ENCODE measurements at places on chromosomes 2 and 18.

GRCh38 chr2:229688141-229688540 lies 26.2 kb downstream of the DNER start:
- DNase-seq, result no peak

GRCh38 chr2:217489145-217489960 lies 513.4 kb downstream of the TNS1 start:
- no peak for DNase-seq

DNA sequence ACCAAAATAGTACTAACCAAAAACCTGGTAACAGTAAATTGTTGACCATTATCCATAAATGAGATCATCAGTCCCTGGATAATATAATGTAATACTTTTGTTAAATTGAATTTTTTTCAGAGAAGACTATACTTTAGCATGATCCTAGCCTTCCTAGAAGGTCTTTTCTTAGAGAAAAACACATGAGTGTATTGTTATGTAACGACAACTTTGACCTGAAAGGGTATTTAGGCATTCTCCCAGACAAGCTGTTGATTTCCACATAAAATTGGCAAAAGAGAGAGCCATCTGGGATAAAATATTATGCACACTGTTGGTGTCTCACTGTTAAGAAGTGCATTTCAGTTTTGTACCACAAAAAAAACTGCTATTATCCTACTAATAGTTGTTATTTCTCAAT lies 120.0 kb upstream of the MAPRE2 start:
- no peak for DNase-seq

- no peak for DNase-seq
Measured at GRCh38 chr18:52451851-52452250, 111.9 kb downstream of the DCC start.

- DNase-seq, result no peak
Measured at GRCh38 chr2:60980071-60980815, 37.3 kb upstream of the PEX13 start.

- DNase-seq, result no peak
Measured at GRCh38 chr2:13002536-13003331, 286.0 kb downstream of the TRIB2 start.

GRCh38 chr2:239519089-239519920 lies 118.5 kb upstream of the HDAC4 start:
- DNase-seq, result no peak

GRCh38 chr2:189868896-189869295 lies 84.6 kb downstream of the PMS1 start:
- DNase-seq, result no peak

GRCh38 chr2:40433736-40434135 lies 18.2 kb downstream of the SLC8A1 start:
- DNase-seq, result no peak

- no peak for DNase-seq
Measured at GRCh38 chr2:146597291-146597690, 1247.5 kb upstream of the ACVR2A start.

DNA sequence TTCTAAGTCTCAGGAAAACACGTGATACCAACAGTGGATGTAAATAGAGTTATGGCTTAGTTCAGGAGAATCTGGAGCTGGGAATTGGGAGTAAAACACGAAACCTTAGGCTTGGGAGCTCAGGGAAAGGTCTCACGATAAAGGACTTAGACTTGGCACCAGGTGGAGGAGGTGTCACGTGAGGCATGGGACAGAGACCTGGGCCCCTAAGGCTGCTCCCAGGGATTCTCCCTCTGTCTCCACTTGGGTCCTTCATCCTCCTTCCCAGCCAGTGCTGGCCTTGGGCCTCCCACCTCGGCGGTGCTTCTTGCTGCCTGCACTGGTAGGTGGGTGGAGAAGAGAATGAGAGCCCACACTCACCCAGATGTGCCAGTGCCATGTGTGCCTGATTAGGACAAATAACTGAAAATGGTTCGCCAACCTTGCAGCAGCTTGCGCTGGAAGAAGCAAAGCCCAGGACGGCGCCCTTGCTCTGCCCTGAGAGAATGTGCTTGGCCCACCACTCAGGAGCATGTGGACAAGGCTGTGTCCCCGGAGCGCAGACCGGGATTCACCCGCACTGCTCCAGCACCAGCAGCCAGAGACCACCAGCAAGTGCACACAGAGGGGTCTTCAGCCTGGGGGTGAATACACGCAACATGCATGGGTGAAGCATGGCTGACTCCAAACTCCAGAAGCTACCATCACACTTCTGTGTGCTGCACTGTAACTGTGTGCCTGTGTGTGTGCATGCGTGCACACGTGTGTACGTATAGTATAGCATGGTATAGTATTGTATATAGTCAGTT lies 48.1 kb downstream of the PSMG2 start:
- DNase-seq, result no peak

- no peak for DNase-seq
Measured at GRCh38 chr2:186255823-186256222, 230.2 kb upstream of the ZC3H15 start.

GRCh38 chr2:26483516-26483915 lies 5.6 kb upstream of the OTOF start:
- DNase-seq, result no peak

DNA sequence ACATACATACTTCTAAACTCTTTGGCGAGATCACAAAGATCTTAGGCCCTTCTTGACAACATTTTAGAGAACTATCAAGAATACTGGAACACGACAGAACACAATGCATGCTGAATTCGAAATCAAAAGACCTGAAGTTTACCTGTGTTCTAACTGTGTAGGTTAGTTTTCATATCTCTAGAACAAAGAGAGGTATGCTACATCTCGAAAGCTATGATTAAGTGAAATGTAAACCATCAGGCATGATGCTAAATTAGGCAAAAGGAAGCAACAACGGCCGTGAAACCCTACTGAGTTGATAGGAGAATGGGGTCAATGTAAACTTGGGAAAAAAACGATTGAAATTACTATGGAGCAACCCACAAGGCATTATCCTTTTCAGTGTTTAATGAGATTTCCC lies 43.7 kb downstream of the IKZF2 start:
- no peak for DNase-seq

DNA sequence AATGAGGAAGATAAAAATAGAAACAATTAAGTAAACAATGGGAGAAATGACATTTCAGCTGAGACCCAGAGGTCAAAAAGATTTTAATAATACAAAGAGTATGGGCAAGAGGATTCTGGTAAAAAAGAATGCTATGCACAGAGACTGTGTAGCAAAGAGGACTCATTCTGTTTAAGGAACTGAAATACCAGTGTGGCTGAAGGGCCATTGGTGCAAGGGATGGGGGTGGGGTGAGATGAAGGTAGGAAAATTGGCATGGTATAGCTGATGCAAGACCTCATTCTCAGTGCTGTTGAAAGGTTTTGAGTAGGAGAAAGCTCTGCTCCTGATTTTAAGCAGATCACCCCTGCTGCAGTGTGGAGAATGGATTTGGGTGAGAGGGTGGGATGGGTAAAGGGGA lies 10.8 kb downstream of the GALNT1 start:
- DNase-seq, result no peak

- no peak for DNase-seq
Measured at GRCh38 chr2:235113854-235114253, 162.0 kb downstream of the SH3BP4 start.

- DNase-seq, result no peak
Measured at GRCh38 chr2:127081826-127082633, 24.9 kb downstream of the BIN1 start.

DNA sequence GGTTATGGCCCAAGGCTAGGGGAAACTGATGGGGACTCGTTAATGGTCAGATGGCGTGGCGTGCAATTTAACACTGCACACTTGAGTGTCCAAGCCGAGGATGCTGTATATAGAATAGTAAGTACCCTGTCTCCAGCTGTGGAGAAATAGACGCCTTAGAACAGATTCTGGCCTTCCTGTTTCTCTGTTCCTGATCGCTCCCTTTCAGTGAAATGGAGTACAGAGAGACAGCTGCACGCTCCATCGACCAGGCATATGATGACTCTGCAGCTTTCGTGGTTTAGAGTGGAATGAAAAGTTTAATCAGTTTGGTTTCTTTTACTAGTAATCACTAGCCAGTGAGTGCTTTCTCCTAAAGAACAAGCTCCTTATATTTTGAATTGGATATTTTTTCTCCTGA lies 213.4 kb downstream of the NEDD4L start:
- no peak for DNase-seq

- no peak for DNase-seq
Measured at GRCh38 chr2:61763605-61764034, 90.2 kb downstream of the FAM161A start.

GRCh38 chr2:152542337-152542994 lies 174.8 kb downstream of the PRPF40A start:
- DNase-seq, result no peak

- DNase-seq, result no peak
Measured at GRCh38 chr2:5188636-5189035, 503.5 kb upstream of the SOX11 start.

DNA sequence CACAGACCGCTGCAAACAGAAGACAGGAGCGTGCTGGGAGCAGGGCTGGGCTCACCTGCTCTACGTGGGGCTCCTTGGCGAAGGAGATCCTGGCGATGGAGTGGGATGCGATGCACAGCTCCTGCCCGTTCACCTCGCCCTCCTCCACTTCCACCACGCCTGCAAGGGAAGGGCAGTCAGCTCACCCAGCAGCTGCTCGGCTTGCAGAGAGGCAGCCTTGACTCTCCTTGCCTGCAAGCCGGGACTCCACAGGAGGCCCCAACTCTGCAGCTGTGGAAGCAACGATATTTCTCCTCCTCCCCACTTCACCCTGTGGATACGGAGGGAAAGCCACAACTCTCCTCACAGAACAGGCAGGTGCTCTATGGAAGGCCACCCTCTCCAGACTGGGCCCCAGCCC lies 35.1 kb downstream of the THAP4 start:
- DNase-seq, result no peak

- no peak for DNase-seq
Measured at GRCh38 chr2:66570471-66570870, 135.5 kb downstream of the MEIS1 start.

GRCh38 chr2:207630491-207630890 lies 5.3 kb upstream of the METTL21A start:
- no peak for DNase-seq

- DNase-seq, result no peak
Measured at GRCh38 chr2:119481501-119482455, 42.5 kb downstream of the SCTR start.

DNA sequence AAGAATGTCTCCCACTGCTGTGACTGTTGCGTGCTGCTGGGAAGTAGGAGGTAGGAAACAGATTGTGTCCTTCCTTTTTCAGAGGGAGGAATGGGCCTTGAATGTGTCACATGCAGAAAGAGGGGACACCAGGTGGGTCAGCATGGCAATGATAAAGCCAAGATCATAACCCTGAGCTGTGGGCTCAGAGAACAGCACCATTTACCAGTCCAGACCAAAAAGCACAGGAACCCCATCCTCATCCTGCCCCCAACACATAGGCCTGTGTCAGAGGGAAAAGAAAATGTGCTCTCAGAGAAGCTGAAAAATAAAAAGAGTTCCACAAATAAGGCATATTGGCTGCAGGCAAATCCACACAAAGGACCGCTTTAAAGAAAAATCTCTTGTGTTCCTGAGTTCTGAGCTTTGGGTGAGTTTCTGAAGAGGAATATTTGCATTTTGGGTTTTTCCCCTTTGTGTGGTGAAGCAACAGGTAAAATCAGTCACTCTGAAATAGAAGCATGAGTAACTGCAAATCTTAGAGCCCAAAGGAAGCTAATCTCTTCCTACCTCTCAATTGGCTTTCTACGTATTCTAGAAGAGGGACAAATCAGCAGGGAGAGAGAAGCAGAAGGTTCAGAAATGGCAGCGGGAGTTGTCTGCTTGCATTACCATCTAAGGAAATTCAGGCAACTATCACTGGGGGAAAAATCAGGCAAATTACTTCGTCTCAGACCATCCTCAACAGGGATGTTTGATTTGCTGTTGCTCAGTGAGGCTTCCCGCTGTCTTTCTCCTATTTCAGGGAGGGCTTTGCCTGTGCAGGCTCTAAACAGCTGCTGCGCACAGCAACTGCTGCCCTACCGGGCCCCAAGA lies 106.8 kb downstream of the BCL11A start:
- no peak for DNase-seq

DNA sequence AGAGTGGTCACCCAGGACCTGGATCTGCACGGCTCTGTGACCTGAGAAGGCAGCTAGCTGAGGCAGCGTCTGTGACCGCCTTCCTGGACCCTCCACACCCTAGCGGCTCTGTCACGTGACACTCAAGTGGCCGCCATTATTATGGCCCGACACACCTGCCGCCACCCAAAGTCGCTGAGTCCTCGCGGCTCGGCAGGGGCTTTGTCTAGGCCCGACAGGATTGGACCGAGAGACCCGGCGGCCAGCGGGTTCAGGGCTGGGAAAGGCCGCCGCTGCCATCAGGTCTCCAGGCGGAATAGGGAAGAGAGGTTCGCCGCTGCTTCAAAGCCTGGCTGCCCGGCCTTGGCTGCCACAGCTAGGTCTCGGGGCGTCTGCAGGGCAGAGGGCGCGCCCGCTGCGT lies 1162.5 kb upstream of the LRRTM1 start:
- no peak for DNase-seq

GRCh38 chr2:29351248-29351647 lies 236.0 kb downstream of the CLIP4 start:
- no peak for DNase-seq

DNA sequence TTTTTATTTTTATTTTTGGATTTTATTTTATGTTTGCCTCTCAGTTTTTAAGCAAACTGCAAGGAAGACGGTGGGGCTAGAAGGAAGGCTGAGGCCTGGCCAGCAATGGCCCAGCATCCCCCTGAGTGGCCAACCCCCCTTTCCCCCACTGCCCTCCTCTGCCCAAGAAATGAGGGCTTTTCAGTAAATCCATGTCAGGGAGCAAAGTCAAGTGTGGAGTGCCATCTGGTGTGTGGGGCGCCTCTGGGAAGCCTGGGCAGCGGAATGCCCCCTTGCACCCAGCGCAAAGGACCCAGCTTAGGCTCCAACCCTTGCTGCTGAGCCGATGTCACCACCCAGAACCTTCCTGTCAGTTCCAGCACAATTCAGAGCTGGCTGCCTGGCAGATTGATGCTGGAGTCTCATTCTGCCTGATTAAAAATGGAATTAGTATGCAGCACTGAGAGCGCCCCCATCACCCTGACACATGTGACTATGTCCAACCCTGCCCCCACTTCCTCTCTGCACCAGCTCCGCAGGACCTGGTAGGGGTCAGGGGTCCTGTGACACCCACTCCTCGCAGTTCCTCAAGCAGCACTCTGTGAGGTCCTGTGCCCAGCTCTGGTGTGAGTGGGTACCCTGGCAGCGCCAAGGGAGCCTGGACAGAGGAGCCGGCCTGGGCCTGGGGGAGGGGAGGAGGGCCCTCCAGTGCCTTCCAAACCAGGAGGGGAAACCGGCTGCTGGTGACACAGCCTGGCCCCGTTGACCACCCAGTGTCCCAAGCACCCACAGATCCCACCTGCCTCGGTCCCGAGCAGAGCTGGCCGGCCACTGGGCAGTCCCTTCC lies 9.2 kb upstream of the ALPP start:
- no peak for DNase-seq

GRCh38 chr2:238818561-238818960 lies 29.3 kb upstream of the TWIST2 start:
- no peak for DNase-seq

All from stimulated activated CD8-positive, alpha-beta memory T cell treated with anti-CD3 and anti-CD28 coated beads, Interleukin-4, amount 100 ng/mL, for 4 hours (primary cell).